Activated CD8-positive, alpha-beta memory T cell treated with anti-CD3 and anti-CD28 coated beads for 48 hours (primary cell): ENCODE measurements at places on chromosomes 2 and 18.

GRCh38 chr2:169038338-169038757 lies 7.2 kb upstream of the ABCB11 start:
- no peak for DNase-seq

DNA sequence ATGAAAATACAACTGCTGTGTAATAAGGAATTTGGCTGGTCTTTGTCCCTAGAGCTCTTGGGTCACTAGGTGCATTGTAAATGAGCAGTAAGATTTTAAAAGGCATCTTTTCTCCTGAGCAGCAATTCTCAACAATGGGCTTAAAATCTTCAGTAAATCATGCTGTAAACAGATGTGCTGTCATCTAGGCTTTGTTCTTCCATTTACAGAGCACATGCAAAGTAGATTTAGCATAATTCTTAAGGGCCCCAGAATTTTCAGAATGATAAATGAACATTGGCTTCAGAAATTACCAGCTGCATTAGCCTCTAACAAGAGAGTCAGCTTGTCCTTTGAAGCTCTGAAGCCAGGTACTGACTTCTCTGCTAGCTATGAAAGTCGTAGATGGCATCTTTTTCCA lies 26.8 kb upstream of the SCRN3 start:
- no peak for DNase-seq

- DNase-seq = no peak
Measured at GRCh38 chr18:24103320-24104021, 35.4 kb upstream of the CABYR start.

DNA sequence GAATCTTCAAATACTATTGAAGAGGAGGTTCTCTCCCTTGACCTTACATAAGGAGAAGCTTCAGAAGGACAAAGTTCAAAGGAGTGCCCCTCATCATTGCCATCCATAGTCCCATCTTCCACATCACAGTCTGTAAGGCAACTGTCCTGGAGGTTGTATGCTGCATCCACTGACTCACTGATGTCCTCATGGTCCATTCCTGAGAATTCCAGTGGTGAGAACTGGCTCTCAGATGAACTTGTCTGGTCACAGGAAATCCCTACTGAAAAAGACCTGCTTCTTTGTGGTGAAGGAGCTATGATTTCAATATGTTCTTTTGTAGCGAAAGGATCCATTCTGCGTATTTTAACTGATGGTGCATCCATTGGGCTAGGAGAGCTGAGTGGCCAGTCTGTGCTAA lies 52.2 kb downstream of the EIF2AK3 start:
- no peak for DNase-seq

- no peak for DNase-seq
Measured at GRCh38 chr2:121501554-121501953, 29.1 kb upstream of the RNU4ATAC start.
